ENCODE measurements at places on chromosomes 4 and X. TPM values are rescaled to one million over a fixed set of nuclear protein-coding genes. Genes with fewer than 3 reads are reported as not detected.

DNA sequence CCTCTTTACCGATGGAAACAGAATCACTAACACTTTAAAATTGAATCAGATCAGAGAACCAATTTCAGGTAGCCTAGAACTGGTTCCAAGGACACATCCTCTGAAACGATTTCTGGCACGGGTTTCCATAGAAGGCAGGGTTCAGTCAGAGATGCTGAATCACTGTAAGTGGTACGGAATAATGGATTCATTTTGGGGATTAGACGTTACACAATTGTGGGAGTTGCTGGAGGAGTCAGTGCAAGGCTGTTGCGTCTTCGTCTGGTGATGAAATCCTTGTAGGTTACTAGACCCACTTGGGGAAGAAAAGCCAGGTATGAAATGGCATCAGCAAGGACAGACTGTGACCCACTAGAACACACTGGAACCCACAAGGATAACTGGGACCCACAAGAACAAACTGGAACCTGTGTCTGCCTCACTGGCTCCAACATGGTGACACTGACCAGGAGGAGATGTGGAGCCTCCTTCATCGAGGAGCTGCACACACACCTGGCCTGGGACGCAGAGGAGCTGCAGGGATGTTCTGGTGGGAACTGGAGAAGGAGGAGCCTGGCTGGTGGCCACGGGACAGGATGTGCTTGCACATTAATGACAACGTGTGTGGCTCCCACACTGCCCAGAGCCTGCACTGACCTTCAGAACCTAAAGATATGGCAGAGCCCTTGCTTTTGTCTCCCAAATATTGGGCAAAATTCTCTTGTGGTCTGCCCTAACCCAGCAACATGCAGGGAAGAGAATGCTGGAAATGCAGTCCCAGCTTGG lies 105.1 kb downstream of the TRAPPC11 start:
- no peak for DNase-seq

DNA sequence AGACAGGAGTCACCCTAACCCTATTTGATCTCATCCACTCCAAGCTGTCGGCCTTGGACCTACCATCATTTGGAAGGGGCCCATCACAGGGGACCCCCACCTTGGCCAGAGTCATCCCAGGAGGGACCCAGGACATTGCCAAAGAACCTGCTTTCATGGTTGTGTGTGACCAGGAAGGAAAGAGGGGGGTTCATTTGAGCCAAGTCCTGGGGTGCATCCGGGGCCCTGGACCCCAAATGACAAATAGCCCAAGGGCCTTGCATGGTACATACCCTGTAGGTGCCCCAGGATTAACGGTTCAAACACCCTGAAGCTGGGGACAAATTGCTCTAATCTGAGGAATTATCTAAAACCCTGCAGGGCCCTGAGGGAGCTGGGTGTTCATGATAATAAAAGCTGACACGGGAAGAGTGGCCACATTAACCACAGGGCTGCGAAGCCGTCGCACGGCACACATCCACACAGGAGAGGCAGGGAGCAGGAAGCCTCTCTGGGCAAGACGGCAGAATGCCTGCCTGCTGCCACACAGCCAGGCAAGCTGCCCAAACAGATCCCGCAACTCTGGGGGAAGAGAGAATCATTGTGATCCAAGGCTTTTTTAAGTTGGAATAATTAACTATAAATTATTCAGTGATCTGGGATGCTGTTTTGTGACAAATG lies 28.2 kb upstream of the PPP2R2C start:
- no peak for DNase-seq

The CDX4 gene
- total RNA-seq = not detected

The FRAS1 gene
- total RNA-seq = not detected

GRCh38 chr4:8869002-8869897 lies 2.4 kb downstream of the HMX1 start:
- no peak for DNase-seq

The VEGFD gene
- not detected for total RNA-seq

The NWD2 gene
- total RNA-seq = not detected

The SCRG1 gene
- not detected for total RNA-seq

GRCh38 chrX:140944710-140945109 lies 57.7 kb upstream of the SPANXB1 start:
- no peak for DNase-seq

GRCh38 chr4:90078440-90078839 lies 48.8 kb upstream of the CCSER1 start:
- no peak for DNase-seq

GRCh38 chr4:1207157-1207470 lies 34.7 kb upstream of the SPON2 start:
- no peak for DNase-seq

The GAGE1 gene
- not detected for total RNA-seq

- DNase-seq = no peak
Measured at GRCh38 chr4:125353131-125353530, 38.4 kb downstream of the FAT4 start.

The BMPR1B gene
- not detected for total RNA-seq

DNA sequence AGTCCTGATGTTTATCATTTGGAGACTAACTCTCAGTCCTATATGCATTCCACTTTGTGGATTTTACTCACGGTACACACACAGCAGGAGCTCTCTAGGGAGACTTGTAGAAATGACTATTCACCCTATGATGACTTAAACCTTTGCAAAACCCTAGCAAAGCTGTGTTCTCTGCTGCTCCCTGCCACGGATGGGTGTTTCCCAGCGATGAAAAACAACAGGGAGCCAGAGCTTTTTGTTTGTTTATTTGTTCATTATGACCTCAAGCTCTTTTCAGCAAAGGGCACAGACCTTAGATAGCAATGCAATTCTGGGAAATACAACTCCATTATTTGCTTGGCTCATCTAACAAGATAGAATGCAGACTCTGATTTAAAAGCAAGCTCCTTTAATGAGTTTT lies 156.6 kb downstream of the GRIA3 start:
- DNase-seq = no peak

DNA sequence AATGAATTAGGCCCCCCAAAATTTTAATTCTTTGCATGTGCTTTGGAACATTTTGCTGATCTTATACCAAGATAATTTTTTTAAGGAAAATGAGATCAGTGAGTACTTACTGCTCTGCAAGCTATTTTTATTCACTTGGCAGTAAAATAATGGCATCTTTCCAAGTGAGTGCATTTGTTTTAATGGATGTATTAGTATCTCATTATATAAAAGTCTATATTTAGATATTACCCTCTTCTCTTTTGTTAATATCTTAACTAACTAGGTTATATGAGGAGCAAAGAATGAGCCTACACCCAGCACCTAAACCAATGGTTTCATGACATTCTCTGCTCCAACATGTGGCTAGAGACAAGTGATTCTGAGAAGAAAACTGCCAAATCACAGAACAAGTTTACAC lies 21.1 kb upstream of the ARAF start:
- no peak for DNase-seq

GRCh38 chr4:90074322-90074886 lies 52.8 kb upstream of the CCSER1 start:
- no peak for DNase-seq

GRCh38 chr4:29756966-29757365 lies 963.2 kb upstream of the PCDH7 start:
- DNase-seq = no peak

The C4orf50 gene
- 0.13 TPM for total RNA-seq

The F9 gene
- not detected for total RNA-seq

DNA sequence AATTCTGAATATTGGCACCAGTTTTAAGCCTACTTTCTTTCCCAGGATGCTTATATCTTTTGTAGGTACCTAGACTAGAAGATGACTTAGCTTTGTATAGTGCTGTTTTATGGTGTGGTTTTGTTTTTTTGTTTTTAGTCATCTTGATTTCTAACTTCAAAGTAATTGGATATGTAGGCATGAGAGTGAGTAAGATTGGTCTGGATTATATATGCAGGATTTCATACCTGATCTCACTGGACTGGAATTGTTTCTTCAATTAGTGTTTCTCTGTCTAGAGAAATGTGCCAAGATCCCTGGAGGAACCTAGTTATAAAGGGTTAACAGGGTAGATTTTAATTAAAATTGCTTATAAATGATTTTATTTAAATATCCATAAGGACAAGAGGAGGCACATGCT lies 23.1 kb downstream of the NAP1L5 start:
- no peak for DNase-seq

DNA sequence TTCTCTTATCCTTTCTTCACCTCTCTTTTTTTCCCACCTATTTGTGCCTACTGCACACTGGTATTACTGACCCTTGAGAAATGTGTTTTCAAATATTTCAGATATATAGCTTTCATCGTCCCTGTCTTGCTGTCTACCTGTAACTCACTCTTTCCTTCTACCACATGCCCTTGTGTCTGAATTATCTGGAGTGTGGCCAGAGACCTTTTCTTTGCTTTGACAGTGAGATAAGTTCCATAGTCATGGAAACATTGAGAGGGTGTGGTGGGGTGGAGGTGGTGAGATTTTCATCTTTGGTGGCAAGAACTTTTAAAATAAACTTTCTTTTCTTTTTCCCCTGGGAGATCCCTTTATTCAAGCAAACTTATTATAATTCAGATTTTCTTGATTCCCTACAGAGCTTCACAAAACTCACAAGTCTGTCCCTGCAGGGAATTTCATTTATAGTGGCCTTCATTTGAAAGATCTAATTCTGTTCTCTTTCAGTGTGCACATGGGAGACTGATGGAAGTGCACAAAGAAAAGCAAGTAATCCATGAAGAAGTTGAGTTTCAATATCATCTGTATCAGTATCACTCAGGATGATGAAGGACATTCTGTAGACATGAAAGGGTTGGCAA lies 95.7 kb downstream of the SH2D1A start:
- no peak for DNase-seq

DNA sequence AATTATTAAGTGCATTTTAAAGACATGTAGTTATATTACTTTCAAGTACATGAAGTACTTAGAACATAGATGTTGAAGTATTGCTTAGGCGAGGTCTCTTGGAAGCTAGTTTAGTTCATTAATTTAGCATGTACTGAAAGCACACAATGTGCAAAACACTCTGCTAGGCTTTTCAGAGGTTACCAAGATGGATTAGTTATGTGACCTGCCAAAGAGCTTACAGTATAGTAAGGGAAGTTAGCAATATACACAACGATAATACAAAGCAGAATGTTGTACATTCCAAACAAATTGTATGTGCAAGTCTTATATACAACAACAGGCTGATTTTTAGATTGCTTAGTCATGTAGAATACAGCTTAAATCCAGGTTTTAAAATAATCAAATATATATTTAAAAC lies 118.5 kb upstream of the NRK start:
- no peak for DNase-seq

GRCh38 chr4:11765849-11766453 lies 337.3 kb upstream of the HS3ST1 start:
- DNase-seq = peak; percentile 30

- DNase-seq = no peak
Measured at GRCh38 chr4:3829956-3830773, 64.0 kb downstream of the ADRA2C start.

- no peak for DNase-seq
Measured at GRCh38 chr4:185013417-185014125, 4.7 kb upstream of the HELT start.

GRCh38 chr4:28009541-28009940 lies 1148.9 kb downstream of the STIM2 start:
- no peak for DNase-seq

The DUSP9 gene
- not detected for total RNA-seq

GRCh38 chrX:129786210-129786651 lies 6.5 kb downstream of the SASH3 start:
- DNase-seq = no peak

DNA sequence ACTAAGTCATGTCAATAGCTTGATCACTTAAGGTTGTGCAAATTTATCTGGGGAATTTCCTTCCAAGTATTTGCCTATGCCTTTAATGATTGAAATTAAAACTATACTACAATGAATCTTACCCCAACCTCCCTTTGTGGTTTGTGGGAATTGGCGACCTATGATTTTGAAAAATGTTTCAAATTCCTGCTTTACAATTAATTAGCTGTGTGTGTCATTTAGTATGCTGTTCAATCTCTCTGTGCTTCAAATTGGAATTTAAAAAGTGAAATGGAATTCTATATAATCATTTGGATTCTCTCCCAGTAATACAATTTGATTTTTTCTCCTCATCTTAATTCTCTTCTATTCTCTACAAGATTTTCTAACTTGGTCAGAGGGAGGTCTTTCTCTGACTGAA lies 2319.5 kb downstream of the ARAP2 start:
- DNase-seq = no peak

GRCh38 chrX:57453901-57454300 lies 137.9 kb upstream of the ZXDB start:
- peak; percentile 22 for DNase-seq
